Fibroblast of pulmonary artery (primary cell): ENCODE measurements at places on chromosomes 7 and 10.

DNA sequence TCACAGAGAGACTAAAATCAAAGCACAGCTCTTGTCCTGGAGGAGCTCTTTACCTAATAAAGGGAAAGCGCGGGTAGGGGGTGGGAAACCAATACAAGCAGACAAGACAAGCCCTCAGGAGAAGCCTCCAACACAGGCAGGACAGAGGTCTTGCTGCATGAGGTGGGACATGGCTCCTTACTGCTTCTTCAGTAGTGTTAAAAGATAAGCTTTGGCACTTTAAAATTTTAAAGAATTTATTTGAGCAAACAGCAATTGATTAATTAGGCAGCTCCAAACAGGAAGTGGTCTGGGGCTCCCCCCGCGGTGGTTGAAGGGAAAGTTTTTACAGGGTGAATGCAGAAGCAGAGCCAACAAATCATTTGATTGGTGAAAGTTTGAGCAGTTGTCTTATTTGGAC lies 50.3 kb upstream of the MACC1 start:
- no peak for DNase-seq

- no peak for DNase-seq
Observed at GRCh38 chr10:136465-136762, 1.2 kb downstream of the ZMYND11 start.

DNA sequence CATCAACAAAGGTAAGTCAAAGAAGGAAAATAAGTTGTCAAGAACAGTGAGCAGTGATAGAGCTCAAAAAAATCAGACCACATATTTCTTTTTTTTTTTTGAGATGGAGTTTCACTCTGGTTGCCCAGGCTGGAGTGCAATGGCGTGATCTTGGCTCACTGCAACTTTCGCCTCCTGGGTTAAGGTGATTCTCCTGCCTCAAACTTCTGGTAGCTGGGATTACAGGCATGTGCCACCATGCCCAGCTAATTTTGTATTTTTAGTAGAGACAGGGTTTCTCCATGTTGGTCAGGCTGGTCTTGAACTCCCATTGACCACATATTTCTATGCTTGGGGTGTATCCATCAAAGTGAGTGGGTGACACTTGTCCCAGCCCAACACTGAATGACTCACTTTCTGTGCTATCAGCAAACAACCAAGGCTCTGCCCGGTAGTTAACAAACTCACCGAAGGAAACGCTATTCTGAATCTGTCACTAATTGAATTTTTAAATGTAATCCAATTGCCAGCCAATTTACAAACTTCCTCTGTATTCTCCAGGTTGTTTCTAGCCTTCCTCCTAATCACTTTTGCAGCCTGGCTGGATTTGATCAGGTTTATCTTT lies 19.6 kb upstream of the SMNDC1 start:
- no peak for DNase-seq

DNA sequence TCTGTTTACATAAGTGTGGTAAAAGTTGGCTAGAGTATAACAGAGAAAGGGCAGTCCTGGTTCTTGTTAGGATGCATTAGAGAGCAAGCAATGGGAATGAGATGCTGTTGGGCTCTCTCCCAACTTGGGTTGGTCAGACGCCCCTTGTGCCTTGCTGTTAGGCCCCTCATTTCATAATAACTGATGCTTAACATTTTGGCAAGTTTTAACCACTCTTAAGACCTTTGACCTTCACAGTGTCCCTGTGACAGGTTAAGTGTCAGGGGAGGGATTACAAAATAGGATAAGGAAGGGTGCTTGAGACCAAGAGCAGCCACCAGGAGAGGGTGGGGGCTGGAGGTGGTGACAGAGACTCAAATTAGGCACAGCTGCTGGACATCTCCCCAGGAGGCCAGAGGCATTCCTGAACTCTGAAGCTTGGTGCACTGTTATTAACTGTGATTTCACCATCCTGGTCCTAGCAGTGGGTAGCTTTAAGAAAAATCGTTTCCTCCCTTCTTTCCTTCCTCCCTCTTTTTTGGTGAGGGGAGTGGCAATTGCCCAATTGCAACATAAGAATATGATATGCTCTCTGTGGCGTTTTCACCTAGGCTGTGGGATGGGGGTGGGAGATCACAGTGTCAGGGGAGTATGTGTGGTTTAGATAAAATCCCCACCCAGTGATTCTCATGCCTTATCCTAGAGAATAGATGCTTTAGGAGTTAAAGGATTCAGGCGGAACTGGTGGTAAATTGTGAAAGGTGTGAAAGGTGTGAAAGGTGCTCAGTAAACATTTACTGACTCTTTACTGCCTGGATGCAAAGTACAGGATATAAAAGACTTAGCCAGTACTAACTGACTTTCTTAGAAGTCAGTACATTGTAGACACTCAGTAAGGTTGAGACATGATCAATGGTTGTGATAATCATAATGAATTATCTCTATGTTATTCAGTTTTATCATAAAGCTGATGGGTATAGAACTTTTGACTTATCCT lies 270.5 kb downstream of the BICC1 start:
- DNase-seq, result peak; percentile 73

- DNase-seq, result no peak
Observed at GRCh38 chr7:22487978-22488642, 11.9 kb downstream of the STEAP1B start.

- DNase-seq, result no peak
Observed at GRCh38 chr7:40324914-40325313, 190.1 kb downstream of the SUGCT start.

DNA sequence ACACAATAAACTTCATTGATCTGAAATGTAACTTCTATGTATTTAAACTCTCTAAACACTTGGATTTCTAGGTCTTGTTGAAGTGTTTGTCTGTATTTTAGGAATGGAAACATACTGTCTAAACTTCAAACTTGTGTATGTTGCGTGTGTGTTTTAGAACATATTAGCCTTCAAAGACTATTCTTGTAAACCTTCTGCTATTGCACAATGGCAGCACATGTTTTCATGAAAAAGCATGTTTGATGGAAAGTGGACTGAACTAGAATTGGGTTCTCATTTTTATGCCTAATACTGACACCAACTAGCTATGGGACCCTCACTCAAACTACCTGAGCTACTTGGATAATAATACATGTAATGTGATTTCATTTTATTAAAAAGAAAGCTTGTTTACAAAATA lies 592.6 kb downstream of the IPMK start:
- no peak for DNase-seq

- no peak for DNase-seq
Observed at GRCh38 chr10:117797296-117797695, 249.4 kb downstream of the RAB11FIP2 start.

- DNase-seq, result no peak
Observed at GRCh38 chr7:10723832-10724231, 249.8 kb upstream of the PHF14 start.

- DNase-seq, result peak; percentile 52
Observed at GRCh38 chr10:98353170-98353569, 61.8 kb downstream of the PYROXD2 start.

DNA sequence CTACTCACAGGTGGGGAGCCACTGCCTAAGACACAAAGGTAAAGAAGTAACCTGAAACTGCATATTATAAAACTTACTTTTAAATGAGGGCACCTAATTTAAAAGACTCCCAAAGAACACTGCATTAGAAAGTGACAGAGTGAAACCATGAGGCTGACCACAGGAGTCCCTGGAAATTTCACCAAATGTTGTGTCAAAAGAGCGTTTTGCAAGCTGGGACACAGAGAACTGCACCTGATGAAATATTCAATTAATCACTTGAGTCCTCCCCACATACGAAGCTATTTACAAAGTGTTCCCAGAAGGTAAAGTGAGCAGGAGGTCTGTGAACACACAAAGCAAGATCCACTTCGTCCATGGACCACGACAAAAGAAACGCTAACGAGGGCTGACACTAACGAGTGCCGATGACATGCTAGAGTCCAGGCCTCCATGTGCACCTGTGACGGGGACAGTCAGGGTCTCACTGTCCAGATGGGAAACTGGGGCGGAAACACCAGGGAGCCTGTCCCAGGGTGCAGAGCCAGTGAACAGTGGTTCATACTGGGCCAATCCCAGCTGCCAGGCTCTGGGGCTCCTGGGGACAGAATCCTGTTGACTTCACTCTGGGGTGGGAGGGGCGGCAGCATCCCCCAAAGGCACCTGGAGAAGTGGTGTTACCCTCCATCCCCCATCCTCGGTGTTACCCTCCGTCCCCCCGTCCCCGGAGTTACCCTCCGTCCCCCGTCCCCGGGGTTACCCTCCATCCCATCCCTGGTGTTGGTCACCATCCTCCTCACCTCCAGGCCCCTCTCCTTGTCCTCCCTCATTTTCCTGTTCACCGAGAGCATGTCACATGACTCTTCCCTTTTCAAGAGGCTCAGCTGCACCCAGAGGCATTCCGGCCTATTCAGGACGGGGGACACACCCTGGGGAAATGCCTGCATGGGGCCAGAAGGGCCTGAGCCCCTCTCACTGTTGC lies 63.4 kb downstream of the DIP2C start:
- no peak for DNase-seq

DNA sequence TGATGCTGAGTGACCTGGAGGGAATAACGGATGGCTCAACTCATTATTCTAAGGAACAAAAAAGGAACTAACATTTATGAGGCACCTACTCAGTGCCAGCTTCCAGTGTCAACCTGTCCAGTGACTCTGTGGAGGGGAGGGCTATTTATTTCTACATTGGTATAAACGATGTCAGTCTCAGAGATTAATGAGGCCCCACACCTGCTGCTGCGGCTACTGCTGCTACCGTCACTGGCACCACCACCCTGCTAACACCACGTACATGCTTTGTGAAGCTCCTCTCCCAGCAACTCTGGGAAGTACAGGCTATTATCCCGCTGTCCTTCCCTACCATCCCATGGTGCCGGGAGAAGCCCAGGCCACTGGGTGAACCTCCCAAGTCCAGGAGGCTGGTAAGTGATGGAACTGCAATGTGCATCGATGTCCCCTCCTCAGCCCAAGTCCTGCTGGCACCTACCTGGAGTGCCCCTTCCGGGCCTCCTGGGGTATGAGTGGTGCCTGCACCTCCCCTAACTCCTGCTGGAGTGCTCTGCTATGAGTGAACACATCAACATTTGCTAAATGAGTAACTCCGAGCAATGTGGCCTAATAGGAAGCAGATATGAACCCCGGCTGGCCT lies 101.5 kb downstream of the ARHGAP22 start:
- no peak for DNase-seq

- DNase-seq, result no peak
Observed at GRCh38 chr7:149722356-149722957, 50.9 kb downstream of the ZNF467 start.

DNA sequence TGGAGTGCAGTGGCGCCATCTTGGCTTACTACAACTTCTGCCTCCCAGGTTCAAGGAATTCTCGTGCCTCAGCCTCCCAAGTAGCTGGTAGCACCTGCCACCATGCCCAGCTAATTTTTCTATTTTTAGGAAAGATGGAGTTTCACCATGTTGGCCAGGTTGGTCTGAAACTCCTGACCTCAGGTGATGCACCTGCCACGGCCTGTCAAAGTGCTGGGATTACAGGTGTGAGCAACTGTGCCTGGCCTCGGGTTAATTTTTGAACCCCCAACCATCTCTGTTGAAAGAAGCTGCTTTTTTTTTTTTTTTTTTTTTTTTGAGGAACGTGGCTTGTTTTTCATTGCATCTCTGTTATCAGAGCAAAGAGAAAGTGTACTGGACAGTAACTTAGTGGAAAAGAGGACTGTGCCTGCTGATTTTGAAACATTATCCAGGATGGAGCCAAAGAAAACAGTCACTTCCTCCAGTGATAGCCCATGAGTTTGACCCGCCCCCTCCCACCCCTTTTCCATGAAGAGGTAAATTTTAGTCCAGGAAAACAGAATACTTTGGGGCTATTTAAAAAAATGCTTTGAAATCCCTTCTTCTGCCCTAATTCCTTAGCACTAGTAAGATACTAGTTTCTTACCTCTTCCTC lies 38.3 kb downstream of the WBP1L start:
- peak; percentile 87 for DNase-seq

DNA sequence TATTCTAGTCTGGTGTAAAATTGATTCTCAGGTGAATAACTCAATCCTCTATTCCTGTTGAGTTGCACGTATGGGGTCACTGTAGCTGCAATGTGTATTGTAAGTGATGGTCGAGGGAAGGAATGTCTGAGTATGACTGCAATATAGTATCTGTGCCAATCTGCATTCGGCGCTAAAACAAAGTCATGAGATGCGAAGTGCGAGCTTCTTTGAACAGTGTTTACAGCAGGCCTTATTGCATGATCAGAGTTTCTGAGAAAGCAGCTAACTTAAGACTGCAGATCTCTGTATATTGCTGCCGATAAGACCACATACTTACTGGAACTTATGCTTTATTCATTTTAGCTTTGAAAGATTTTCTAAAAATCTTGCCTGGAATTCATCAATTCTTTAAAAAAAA lies 341.7 kb upstream of the BMPER start:
- DNase-seq, result no peak

DNA sequence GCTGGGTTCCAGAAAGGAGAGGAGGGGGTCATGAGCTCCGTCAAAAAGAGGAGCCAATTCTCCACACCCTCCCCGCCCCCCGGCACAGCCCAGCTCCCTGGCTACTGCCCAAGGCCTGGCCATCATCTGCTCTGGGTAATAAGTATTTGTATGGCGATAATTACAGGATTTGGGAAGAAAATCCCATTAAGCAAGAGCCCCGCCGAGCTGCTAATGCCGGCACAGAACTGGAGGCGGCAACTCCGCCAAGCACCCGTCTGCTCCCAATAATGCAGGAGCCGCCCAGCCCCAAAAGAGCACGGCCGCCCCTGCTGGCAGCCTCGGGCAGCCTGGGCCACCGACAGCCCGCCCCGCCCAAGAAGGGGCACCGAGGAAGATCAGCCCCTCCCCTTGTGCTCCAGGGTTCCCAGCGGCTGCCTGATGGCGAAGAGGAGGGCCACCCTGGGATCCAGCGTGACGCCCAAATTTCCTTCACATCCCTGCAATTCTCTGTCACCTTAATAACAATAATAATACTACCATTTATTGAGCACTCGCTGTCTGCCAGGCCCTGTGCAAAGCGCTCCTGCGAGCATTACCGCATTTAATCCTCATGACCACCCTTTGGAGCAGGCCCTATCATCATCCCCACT lies 5.9 kb downstream of the SLIT1 start:
- DNase-seq, result no peak

DNA sequence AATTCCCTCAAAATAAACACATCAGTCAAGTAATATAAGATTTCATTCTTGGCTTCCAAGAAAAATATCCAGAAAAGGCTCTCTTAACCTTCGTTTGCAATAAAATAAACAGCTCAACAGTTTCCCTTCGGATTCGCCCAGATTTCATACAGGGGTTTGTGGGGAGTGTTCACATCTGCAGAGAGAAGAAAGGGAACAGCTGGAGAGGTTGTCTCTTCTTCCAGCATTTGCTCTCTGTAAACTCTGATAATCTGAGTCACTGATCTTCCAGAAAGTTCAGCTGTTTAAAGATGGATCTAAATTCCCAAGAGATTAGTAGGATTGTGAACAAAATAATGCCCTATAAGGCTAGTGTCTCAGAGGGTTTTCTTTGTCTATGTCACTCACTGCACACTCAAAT lies 277.9 kb downstream of the HPSE2 start:
- no peak for DNase-seq

DNA sequence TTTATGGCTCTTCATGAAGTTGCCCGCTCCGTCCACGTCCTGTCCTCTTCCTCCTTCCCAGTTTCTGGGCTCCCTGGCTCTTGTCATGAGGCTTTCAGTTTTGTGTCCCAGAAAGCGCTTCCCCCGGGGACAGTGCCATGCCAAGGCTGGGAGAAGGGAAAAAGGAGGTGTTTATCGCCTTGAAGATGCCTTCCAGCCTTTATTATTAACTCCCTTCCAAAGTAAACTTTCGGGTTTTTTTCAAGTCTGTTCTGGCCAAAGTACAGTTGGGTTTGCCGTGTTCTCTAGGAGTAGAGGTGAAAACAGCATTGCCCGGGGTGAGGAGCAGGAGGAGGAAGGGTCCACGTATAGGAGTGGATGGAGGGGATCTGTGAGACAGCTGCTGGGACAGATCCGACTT lies 117.2 kb downstream of the CUX1 start:
- no peak for DNase-seq
